GM20000 (cell line): ENCODE measurements at places on chromosomes 1 and 21.
A peak's percentile ranks its signal among the peaks of the same experiment; 100 is the strongest.

- DNase-seq, result no peak
These were observed 104.8 kb upstream of the ATP1A1 start for GRCh38 chr1:116268211-116268610.

DNA sequence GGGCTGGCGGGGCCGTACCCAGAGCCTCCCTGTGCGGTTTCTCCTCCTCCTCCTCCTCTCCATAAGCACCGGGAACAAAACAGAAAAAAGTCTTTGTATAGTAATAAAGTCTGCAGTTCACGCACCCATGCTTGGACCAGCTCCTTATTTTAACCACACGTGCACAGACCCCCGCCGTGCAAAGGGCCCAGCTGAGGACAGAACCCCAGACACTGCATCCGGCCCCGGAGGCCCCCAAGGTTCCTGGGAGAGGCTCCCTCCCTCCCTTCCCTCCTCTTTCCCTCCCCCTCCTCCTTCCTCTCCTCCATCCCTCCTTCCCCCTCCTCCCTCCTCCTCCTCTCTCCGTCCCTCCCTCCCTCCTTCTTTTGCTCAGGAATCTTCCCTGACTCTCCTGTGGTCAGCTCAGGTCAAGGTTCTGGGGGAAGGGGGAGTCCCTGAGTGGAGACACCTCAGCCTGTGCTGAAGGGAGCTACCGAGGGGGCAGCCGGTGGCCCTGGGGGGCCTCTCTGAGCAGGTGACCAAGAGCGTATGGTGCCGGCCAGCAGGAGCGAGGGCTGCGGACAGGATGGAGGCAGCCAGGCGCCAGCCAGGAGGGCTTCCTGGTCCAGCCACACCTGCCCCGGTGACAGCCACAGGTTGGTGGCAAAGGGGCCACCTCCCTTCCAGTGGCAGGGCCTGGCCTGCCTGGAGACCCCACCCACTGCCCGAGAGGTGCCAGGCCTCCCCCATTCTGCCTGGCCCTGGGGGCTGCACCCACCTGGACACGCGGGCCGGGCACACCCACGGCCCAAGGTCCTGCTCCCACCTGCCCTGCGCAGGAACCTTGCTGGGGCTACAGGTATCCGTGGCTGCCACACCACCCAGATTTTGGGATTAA lies 3.2 kb upstream of the TTLL10 start:
- DNase-seq, result peak; percentile 37

- DNase-seq, result no peak
These were observed 5.2 kb downstream of the SNAP47 start for GRCh38 chr1:227740401-227740960.

GRCh38 chr21:38181096-38181495 lies 75.7 kb upstream of the KCNJ15 start:
- no peak for DNase-seq

GRCh38 chr1:110320168-110320518 lies 19.0 kb upstream of the RBM15 start:
- no peak for DNase-seq

DNA sequence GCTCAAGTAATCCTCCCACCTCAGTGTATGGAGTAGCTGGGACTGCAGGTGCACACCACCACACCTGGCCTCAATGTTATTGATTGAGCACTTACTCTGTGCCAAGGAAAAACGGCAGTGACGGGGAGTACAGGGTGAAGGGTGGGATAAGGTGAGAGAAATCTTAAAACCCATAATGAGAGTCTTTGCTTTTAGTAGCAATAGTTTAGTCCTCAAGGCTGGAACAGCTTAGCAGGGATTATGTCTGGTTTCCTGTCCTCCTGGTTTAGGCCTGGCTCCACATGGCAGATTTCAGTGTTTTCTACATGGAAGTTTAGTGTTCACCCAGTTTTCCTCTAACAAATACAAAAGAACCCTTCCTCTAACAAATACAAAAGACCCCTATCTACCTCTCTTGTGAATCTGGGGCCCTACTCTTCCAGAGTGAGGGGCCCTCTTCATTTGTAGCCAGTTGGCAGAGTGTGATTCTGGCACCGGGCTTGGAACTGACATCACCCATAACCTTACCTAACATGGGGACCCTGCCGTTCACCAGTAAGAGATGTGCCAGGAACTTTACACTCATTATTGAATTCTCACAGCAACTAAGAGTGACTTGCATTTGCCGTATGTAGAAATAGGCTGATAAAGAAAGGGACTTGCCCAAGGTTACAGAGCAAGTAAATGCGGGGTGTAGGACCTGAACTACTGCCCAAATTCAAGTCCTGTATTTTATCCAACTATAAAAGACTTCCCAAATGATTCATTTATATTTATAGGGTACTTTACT lies 6.9 kb downstream of the ZNF691 start:
- no peak for DNase-seq
